Stimulated activated CD4-positive, alpha-beta T cell treated with anti-CD3 and anti-CD28 coated beads, Interleukin-12 subunit alpha, Interleukin-12 subunit beta, amount 100 ng/mL, for 24 hours (primary cell): ENCODE measurements at places on chromosomes 1 and 21.

DNA sequence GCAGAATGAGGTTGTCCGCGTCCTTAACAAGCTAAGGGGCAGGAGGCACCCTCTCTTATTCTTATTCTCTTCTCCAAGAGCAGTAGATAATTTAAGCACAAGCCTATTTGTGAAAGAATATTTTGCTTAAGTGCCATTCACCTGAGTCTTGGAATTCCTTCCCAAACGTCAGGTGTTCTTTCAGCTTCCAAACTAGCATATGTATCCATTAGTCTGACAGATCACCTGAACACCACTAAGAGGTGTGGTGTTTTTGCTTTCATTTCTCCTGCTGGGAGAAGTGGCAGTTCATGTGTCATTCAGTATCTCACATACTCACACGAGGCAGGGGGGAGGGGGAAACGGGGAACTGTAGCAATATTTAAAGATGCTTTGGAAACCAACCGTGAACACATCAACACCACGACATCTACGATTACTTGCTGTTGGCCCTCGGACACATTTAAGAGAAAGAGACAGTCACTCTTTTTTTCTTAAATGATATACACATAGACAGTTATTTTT, 45.5 kb upstream of the RBM15 start:
- DNase-seq: no peak

DNA sequence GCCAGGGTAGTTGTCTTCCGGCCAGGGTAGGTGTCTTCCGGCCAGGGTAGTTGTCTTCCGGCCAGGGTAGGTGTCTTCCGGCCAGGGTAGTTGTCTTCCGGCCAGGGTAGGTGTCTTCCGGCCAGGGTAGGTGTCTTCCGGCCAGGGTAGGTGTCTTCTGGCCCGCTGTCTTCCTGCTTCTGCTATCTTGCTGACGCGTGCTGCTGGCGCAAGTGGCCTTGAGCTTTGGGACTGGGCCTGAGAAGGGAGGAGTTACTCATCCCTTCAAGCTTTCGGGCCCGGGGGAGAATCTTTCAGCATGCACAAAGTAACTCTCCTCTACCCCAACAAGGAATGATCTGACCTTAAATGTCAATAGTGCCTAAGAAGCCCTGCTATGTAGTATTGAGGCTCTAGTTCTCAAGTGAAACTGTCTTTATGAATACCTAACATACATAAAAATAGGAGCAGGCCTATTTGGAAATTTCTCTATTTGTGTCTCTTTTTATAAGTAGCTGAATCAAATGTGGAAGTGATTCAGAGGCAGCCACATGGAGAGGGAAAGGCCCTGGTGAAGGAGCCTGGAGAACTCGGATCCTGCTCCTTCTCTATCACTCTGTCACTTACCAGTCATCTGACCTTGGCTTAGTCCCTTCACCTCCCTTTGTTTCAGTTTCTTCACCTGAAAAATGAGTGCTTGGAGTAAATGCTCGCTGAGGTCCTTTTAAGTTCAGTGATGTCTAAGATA, 65.6 kb downstream of the RGL1 start:
- no peak for DNase-seq

- DNase-seq: no peak
Measured at GRCh38 chr1:113984710-113985109, 5.4 kb downstream of the OLFML3 start.

DNA sequence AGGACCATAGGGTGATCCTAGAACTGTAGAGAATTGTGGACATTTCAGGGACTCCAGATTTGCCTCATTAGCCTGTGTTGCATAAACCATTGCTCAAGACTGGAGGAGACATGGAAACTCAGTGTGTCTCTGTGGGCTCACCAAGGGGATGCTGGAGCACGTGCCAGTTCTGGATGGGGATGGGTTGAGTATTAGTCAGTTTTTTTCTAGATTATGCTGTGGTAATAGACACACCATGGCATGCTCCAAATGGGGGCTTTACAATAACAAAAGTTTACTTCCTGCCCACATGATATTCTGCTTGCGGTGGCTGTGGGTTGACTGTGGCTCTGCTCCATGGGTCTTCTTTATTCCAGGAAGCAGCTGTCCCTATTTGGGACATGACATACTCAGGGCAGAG, 125.4 kb downstream of the FOXD2 start:
- DNase-seq: no peak

DNA sequence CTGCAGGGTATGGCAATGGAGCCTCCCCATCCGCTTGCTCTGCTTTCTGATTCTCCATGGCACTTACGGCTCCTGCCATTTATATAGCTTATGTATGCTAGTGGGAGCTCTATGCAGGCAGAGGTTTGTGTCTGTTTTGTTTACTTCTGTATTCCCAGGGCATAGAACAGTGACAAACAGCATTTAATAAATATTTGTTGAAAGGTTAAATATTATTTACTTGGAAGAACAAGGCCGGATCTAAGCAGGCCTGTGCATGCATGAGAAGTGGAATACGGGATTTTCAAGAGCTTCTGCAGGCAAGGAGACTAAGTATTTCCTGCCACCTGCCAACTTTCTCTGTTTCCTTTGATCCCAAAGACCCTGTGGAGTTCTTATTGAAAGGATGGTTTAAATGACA, 90.7 kb downstream of the XCL2 start:
- DNase-seq: no peak

GRCh38 chr1:71296551-71297134, 215.8 kb upstream of the ZRANB2 start:
- no peak for DNase-seq

DNA sequence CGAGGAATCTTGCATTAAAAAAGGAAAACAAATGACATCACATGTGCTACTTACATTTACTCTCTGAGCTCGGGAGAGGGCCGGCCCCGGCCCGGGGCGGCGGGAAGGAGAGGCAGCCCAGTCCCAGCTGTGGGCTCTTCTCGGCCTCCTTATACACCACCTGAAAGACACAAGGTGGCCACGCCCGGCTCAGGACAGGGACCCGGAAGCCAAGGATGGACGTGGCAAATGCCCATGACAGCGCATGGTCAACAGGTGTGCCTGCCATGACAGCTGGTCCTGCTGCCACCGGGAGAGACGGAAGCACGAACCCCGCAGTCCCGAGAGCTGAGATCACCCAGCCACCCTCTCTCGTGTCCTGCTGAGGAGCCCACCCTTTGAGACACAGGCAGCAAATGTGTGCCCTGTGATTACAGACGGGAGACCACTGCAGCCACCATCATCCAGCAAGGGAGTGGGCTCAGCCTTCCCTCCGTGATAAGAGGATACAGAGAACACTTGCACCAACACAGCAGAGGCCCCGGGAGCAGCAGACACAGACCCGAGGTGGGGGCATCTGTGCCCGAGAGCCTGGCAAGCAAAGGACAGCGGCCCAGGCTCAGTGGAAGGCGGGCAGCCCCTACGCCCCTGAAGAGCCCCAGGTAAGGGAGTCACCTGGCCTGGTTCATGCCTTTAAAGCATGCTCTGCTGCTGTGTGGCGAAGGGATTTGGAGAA, 8.7 kb downstream of the TPRG1L start:
- DNase-seq: no peak

DNA sequence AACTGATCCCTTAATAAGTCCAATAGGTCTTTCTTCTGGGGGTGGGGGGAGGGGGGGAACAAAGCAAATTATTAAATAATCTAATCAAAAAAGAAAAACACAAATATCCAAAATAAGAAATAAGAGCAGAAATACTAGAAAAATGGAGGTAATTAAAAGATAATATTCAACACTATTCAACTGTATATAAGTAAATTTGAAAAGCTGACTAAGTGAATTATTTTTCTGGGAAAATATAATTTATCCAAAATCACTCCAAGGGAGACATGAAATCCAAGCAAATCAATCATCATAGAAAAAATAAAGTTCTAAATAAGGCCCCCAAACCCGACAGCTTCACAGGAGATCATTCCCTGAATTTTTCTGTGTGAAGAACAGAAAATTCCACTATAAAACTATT, 18.8 kb downstream of the VPS26C start:
- DNase-seq: no peak

- no peak for DNase-seq
Measured at GRCh38 chr1:30087465-30087864, 635.9 kb downstream of the MATN1 start.

- no peak for DNase-seq
Measured at GRCh38 chr1:40820251-40820797, 36.7 kb downstream of the KCNQ4 start.

DNA sequence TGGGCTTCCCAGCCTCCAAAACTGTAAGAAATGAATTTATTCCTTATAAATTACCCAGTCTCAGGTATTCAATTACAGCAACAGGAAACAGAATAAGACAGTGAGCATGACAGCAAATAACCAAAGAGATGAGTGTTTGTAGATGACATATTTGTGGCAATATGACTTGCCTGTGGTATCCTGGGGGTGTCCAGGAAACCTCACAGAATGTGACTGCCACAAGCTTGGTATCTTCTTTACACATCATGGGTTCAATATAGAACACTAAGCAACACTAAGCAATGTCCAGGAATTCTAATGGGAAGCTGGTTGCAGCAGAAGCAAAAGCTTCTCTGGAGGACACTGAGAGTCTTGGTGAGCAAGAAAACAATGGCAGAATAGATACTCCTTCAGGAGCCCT, 236.4 kb upstream of the BEND5 start:
- no peak for DNase-seq

- no peak for DNase-seq
Measured at GRCh38 chr1:193417403-193417802, 231.0 kb upstream of the B3GALT2 start.

- DNase-seq: no peak
Measured at GRCh38 chr1:159752135-159752580, 28.6 kb upstream of the DUSP23 start.
